Activated T-helper 1 cell treated with anti-CD3 and anti-CD28 coated beads, Interleukin-2, amount 50 U/mL, for 16 hours (primary cell): ENCODE measurements at places on chromosomes 4 and X.

DNA sequence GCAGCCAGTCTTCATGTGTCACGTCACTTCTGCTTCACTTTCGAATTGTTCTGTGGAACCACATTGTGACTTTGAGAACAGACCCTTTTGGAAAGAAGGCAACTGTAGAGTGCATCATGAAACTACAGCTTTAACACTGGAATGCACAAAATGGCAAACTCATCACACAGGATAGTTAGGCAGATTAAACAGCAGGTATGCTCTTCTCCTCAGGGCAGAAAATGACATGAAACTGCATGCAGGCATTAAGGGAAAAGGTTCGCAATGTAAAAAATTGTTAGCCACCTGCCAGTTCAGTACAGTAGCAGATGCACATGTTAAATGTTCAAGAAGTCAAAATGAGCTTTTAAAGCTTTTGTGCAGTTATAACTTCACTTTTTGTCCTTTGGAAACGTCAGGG is 864.6 kb upstream of the IGFBP7 start:
- DNase-seq: no peak

DNA sequence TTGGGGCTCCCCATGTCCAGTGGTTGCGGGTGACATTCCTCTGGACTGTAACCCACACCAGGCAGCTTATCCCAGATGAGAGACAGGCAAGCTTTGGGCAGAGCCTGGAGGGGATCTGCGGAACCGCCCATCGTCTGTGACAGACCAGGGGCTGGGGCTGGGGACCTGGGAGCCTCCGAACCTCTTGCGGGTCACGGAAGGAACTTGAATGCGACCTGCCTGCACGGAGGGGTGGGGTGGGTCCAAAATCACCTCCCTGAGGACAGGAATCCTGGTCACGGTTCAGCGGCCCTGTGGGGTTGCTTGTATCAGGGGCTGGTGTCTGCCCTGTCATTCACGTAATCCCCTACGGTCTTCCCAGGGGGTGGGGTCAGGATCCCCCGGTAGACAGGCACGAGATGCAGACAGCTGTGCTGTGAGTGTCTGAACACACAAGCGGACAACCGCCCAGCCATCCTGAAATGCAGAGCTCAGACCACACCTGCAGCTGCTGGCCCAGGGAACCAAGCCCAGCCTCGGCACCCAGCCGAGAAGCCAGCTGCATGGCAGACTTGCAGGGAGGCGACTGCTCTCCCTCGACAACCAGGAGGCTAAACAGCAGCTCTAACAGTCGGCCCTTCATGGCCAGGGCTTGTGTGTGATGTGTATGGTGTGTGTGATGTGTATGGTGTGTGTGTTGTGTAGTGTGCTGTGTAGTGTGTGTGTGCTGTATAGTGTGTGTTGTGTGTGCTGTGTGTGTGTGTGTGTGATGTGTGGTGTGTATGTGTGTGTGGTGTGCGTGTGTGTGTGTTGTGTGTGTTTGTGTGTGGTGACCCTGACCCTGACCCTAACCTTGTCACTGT is 105.9 kb upstream of the ADRA2C start:
- no peak for DNase-seq

- no peak for DNase-seq
Measured at GRCh38 chr4:14864365-14865030, 137.8 kb upstream of the CPEB2 start.

DNA sequence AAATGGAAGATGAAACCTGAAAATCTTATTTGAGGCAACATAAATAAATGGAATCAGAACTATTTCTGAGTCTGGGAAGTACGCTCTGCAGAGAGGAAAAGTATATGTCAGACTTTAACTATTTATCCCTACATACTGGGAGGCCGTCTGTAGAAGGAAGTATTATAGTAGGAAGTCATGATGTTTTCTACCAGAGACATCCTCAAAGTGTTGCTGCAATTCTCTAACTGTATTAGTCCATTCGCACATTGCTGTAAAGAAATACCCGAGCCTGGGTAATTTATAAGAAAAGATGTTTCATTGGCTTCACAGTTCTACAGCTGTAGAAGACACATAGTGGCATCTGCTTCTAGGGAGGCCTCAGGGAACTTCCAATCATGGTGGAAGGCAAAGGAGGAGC is 88.7 kb upstream of the TBL1X start:
- DNase-seq: no peak
